M059J (cell line): ENCODE measurements at places on chromosomes 13 and 19.
A peak's percentile ranks its signal among the peaks of the same experiment; 100 is the strongest.

- peak; percentile 71 for DNase-seq
Observed at GRCh38 chr13:30829833-30830637, 76.0 kb upstream of the MEDAG start.

DNA sequence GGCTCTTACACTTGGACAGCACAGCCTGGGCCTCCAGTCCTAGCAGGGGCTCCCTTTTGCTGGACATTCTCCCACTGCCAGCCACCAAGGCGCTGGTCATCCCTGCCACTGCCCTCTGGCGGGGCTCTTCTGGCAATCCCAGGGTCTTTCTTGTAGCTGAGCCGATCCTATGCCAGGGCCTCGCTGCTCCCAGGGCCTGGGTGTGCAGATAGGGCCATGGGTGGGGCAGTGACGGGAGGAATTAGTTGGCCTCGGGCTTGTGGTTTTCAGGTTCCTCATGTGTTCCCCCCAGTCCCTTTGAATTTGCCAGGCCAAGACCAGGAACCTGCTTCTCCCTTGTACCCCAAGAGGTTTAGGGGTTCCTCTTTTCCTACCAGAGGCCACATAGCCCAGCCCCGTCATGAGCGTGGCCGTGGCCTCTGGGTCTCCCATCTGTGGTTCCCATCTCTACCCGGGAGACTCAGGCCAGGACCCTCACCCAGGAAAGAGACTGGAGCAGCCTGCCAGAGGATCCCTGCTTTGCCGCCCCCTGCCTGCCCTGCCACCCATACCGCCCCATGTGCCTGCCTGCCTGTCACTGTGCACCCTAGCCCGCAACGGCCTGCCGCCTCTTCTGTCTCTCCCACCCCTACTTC is 26.2 kb downstream of the TMED1 start:
- no peak for DNase-seq

DNA sequence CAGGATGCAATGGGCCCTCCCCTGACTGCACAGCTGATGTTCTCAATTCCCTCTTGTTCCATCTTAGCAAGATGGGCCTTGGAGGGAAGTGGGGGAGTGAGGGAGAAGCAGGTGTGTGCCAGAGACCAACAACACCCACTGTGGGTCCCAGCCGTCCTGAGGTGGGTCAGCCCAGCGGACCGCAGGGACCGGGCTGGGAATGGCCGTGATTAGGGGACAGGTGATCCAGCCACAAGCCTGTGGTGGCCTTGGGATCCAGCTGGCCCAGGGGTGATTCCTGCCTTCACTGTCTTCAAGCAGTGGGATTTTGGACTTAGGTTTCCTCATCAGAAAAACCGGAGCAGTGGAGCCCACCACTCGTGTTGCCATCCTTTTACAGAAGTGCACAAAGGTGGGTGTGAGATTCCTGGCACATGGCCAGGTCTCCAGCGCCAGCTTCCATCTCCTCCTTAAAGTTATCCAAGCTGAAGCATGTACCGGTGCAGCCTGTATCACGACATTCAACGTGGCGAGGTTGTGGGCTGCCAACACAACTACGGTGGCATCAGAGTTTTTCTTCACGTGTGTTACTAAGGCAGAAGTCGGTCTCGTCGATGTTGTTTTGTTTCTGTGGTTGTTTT is 9.0 kb upstream of the ATP11A start:
- no peak for DNase-seq

GRCh38 chr13:30371649-30372265 is 50.5 kb upstream of the UBE2L5 start:
- peak; percentile 71 for DNase-seq

DNA sequence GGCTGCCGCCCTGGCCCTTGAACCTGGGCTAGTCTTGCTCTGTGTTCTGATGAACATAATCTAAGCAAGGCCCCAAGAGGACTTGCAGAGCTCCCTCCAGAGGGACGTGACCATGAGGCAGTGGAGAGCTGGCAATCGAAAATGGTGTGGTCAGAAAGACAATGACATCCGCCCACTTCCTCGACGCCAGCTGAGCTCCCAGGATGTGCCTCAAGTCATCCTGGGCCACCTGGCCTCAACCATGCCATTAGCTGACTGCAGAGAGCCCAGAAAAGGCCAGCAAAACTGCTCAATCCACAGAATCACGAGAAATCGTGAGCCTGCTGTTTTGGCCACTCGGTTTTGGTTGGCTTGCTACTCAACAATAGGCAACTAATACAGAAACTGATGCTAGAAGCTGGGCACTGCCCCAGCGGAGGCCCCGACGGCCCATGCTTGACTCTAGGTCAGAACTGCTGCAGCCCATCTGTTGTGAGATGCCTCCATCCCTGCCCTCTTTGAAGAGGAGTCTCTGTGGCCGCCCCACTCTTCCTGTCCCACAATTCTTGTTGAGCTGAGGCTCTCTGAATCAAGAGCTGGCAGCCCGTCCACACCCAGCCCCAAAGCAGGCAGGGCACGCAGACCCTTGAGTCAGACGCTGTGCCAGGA is 53.3 kb downstream of the STK24 start:
- DNase-seq: no peak

GRCh38 chr13:32136061-32136460 is 104.5 kb downstream of the FRY start:
- DNase-seq: peak; percentile 62

GRCh38 chr19:49652551-49653465 is 10.8 kb downstream of the SCAF1 start:
- no peak for DNase-seq
